ENCODE measurements at places on chromosomes 5 and 9.

GRCh38 chr5:143685246-143685815 is 126.6 kb upstream of the HMHB1 start:
- DNase-seq = no peak

- DNase-seq = no peak
These were observed 61.8 kb downstream of the GDA start for GRCh38 chr9:72211047-72211446.

- no peak for DNase-seq
These were observed 140.8 kb upstream of the RASA1 start for GRCh38 chr5:87126869-87127268.

DNA sequence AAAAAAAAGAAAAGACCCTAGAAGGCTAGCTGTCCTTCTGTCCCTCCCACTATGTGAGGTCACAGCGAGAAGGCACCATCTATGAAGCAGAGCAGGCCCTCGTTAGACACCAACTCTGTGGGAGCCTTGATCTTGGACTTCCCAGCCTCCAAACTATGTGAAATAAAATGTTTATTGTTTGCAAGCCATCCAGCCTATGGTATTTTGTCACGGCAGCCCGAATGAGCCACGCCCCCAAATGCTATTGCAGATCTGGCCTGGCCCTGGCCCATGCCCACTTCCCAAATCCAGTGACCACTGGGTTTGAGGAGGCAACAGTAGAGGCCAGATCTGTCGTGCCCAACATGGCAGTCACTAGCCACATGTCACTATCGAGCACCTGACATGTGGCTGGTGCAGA is 10.8 kb downstream of the STK10 start:
- DNase-seq = no peak

DNA sequence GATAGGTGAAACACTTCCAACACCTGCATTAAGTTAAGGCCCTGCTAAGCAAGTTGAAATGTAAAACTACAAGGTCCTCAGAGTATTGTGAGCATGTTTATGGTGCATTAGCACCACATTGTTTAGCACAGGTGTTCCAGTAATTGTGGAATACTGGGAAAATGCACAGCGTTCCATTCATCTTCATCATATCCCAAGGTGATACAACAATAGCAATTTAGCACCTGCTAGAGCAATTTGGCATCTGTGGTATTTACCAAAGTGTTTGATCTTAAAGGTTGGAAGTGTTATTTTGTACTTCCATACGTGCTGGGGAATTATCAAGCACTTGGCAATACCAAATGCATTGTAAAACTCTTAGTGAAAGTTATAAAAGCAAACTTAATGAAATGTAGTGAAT is 266.8 kb downstream of the CYLC2 start:
- no peak for DNase-seq

GRCh38 chr5:103373597-103374472 is 115.3 kb downstream of the MACIR start:
- no peak for DNase-seq

- no peak for DNase-seq
These were observed 13.1 kb downstream of the PALM2AKAP2 start for GRCh38 chr9:109792951-109793546.

DNA sequence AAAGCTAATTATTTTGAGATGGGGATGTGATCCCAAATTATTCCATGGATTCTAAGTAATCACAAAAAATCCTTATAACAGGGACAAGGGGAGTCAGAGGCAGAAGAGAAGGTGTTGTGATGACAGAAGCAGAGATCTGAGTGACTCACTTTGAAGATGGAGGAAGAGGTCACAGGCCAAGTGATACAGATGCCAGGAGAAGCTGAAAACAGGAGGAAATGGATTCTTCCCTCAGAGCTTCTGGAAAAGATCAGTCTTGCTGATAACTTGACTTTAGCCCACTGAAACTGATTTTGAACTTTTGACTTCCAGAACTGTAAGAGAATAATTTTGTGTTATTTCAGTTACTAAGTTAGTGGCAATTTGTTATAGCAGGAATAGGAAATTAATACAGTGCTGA is 105.3 kb downstream of the GCNT1 start:
- DNase-seq = no peak

DNA sequence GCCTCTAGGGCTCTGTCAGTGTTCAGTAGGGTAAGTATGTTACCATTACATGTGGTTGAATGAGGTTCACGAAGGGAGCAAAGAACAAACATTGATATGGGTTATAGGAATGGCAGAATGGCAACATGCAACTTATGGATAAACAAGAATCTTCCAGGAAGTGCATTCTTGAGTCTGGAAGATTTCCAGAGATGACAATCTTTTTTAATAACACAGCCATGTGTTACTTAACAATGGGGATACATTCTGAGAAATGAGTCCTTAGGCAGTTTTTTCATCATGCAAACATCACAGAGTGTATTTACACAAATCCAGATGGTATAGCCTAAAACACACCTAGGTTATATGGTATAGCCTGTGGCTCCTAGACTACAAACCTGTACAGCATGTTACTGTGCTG is 9.1 kb upstream of the SLC28A3 start:
- DNase-seq = no peak

DNA sequence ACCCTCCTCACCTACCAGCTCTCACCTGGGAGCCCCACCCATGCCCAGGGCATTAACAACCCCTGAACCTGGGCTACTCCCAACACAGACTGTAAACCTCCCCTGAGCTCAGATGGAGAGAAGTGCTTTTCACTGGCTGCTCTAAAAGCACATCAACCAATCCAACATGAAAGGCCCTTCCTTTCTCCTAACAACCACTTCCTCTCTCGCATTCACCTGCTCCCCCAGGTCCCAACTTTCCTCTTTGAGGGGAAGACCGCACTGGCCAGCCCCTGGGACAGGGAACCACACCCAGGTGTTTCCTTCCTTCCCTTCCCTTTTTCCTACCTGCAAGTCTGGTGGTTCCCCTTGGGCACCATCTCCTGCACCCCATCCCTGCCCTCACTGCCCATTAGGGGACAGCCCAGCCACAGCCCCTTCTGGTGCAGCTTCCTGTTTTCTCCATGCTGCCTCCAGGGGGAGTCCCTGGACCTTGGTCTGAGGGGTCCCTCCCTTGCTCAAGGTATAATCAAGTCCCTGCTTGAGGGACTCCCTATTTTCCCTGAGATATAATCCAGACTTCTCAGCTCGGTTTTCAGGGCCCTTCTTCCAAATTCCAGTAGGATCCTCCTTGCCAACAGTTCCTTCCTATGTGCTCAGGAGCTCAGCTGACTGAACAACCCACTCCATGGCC is 30.5 kb upstream of the DAB2IP start:
- no peak for DNase-seq

DNA sequence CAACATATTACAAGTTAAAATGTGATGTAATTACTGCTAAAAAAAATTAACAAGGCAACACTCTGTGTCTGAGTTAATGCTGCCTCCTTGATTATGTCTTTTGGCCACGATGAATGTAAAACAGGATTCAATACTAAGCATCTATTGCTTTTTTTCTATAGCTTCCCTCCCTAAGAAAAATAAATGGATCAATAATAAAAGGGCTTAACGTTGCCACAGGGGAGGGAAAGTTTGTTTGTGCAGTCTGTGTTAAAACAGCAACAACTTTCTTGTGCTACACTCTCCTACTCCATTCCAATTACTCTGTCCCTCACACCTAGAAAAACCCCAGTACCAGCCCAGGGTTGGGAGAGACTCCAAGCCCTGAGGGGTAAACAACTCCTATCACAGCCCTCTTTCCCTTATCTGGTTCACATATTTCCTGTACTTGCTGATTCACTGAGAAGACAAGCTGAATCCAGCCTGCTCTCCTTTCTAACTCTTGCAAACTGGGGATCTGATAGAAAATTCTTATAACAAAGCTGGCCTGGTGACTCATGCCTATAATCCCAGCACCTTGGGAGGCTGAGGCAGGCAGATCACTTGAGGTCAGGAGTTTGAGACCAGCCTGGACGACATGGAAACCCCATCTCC is 44.8 kb downstream of the PTPN3 start:
- DNase-seq = no peak

DNA sequence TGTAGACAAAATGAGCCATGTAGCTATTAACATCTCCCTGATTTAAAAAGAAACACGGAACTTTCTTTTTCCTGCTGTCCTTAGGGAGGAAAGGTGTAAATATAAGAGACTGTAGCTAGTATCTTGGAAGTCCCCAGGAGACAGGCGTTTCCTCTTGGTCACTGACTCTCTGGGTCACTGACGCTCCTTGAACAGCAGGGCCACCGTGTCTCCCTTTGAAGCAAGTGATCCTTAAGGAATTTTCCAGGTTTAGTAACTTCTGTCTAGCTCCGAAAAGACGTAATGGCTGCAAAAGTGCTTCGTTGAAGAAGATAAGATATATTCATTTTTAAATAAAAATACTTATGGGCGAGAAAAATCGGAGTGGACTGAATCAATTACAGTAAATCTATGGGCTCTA is 745 bp upstream of the CLTA start:
- no peak for DNase-seq

GRCh38 chr9:25964239-25964638 is 286.0 kb upstream of the TUSC1 start:
- no peak for DNase-seq

- no peak for DNase-seq
These were observed 14.0 kb downstream of the UBAP2 start for GRCh38 chr9:34034698-34035065.

GRCh38 chr9:33468215-33468730 is 5.5 kb downstream of the NOL6 start:
- peak; percentile 60 for DNase-seq

GRCh38 chr9:97372580-97372979 is 39.3 kb upstream of the TDRD7 start:
- DNase-seq = no peak

DNA sequence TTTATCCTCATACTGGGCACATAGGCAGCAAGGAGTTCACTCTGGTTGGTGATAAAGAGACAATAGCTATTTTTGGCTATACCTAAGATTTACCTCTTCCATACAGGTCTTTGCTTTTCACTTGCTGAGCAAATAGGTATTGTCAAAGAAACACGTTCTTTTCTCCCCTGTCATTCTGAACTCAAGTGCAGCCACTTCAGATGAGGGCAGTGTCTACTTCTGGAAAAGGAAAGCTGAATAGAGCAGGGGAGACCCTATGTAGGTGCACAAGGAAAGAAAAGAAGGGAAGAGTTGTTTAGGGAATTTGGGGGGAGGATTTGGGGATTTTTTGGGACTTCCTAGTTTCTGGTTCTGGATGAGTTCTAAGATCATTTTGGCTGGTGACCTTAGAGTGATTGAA is 109.6 kb downstream of the ATP10B start:
- DNase-seq = no peak

DNA sequence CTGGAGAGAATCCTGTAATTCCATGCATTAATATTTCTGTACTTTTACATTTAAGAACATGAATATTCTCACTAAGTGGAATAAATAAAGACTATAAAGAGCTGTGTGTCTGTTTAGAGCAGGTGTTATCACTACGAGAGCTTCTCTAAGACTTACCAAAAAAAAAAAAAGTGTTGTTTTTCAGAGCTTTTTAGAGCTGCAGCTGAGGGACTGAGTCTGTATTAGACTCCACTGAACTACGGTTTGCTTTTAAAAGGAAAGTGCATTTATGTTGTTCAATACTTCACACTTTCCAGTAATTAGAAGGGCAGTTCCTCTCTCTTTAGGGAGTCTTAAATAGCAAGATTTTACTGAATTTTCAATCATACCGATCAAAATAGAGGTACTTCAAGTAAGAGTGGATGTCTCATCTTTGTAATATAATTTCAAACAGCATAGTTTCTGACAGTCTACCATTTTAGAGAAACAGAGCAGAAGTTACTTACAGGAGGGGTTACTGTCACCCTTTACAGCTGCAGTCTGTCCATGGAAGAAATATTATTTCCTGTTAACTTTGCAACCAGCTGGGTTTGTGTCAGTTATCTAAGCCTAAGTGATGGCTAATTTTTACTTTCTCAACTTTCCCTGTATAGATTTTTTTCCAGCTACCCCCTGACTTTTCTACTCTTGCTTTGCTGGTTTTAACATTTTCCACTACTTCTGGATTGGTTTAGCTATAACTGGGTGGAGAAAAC is 2.4 kb downstream of the SYK start:
- DNase-seq = no peak

DNA sequence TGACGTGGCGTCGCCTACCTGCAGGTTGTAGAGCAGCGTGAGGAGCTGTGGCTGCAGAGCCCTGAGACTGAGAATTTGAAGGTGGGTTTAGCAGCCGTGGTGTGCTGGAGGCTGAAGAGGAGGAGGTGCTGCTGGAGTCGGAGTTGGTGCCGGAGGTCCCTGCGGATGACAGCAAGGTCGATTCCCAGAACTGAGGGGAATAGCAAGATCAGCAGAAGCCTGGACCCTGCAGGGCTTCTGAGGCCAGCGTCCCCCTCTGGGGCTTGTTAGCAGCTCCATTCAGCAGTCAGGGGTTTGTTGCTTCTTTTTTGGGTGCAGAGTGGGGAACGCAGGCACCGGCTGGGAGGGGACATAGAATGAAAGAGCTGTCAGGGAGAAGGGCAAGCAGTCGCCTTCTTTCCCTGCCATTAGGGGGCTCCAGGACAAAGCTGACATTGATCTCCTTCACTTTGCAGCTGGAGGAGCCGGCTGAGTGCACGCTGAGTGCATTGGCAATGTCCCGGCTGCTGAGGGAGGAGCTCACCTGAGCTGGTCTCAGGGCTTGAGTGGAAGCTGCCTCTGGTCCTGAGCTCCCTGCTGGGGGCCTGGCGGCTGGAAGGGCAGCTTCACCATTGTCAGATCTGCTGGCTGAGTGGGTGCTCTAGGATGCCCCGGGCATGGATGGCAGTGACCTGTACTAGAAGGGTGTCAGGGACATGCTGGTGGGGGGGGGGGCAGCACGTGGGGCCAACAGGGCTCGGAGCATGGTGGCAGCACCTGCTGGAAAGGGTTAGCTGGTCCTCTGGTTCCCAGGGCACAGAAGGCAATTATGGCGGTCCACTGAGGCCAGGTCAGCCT is 20.8 kb downstream of the OBP2B start:
- DNase-seq = peak; percentile 69

- no peak for DNase-seq
These were observed 95.5 kb downstream of the GHR start for GRCh38 chr5:42518595-42519221.

DNA sequence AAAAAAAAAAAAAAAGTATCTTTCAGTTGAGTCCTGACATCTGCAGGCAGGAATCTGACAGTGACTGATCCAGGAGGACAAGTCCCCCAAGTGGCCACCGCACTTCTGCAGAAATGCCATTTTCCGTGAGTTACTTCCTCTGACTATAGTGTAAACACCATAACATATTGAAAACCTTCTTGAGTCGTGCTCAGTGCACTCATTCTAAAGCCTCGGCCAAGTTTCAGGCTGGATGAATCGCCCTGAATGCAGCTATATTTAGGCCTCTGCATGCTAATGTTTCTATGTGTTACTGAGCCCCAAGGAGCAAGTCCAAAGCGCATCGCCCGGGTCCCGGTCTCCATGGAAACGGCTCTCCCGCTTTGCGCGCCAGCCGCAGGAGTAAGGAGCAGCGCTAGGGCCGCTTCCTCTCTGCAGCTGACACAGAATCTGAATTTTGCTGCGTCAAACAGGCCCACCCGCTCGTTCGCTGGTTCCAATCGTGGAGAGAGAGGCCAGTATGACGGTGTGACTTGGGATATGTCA is 335.4 kb downstream of the MSX2 start:
- DNase-seq = no peak
